M059J (cell line): ENCODE measurements at places on chromosomes 6 and 20. TPM values are rescaled to one million over a fixed set of nuclear protein-coding genes. Genes with fewer than 3 reads are reported as not detected.
A peak's percentile ranks its signal among the peaks of the same experiment; 100 is the strongest.

Gene CD2AP
- total RNA-seq = 28.8 and 33.4 TPM in 2 replicates

DNA sequence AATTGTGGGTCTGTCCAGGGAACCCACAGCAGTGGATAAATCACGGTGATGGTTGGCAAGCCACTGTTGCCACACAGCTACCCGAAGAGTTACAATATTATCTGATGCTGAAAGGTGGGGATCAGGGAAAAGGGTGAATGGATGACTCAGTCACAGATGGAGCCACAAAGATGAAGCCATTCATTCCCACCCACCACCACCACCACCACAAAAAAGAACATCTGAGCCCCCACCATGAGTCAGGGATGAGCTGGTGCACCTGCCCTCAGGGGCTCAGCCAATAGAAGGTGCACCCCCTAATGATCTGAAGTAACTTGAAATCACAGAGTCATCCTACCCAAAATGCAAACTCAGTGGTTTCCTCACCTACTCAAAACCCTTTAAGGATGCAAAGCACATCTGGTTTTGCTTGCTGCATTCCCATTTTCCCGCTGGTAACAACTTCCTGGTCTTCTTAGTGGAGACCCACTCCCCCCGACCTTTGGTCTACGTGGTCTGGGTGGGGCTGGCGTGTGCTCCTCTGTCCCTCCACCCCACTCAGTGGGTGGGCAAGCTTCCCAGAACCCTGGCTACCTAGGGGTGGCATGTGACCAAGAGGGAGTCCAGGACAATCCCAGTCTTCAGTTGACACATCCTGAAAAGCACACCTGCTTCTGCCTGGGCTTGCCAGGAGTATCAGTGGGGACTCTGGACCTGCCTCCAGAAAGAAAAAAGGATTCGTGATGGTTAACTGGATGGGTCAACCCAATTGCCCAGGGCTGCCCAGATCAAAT is 125.5 kb downstream of the ANKRD60 start:
- peak; percentile 96 for DNase-seq

Gene KIFC1
- total RNA-seq = 130 and 159 TPM in 2 replicates

DNA sequence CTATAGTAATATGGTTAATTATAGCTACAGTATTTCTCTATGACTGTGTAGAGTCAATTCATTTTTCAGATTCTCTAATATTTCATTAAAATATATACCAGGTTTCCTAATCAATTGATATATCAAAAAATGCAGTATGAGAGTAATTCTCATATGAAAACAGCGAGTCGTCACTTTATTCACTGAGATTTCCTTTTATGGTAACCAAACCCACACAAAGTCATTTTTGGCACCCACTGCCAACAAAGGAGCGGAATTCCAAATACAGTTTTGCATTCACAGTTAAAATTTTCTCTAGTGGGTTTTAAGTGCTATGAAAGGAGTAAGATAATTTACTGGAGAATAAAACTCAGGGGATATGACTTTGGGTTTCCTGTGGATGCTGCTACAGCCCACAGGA is 163.8 kb downstream of the HIVEP2 start:
- no peak for DNase-seq

DNA sequence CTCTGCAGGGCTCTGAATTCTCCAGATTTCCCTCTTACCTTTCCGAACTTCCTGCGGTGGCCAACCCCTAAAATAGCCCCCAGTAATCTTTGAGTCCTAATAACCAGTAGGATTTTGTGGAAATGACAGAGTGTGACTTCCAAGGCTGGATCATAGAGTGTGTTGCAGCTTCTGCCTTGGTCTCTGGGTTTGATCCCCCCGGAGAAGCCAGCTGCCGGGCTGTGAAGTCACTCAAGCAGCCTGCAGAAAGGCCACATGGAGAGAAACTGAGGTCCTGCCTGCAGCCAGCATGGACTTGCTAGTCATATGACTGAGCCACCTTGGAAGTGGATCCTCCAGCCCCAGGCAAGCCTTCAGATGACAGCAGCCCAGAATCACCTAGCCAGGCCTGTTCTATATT is 46.3 kb upstream of the SCRT2 start:
- no peak for DNase-seq

DNA sequence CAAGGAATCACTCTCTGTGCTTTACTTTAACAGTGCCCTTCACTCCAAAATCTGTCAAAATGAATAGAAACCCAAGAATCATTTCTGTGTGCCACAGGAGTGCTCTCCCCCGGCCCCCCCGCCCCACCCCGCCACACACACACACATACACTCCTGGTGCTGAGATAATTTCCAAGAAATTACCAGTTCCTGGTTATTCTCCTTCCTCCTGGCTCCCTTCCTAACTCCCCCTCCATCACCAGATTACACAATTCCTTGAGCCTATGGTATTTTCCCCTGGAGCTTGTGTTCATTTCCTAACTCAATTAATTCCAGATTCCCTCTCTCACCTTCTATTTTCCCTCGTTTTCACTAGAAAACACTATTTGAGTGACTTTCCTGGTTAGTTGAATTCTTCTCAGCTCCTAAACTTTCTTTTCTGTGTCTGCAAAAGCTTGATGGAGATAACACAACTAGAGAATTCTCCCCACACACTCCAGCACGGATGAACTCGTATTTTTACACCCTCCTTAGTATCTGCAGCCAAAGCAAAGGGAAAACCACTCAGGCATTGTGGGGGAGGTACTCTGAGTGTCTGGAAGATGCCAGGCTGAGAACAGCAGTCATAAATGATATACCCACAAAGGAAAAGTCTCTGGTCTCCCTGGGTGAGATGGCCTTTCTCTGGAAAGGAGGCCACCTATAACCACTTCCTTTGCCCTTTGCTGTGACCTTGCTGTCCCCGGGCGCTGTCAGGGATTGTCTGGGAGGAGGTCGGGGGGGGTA is 1.9 kb upstream of the SLC24A3 start:
- no peak for DNase-seq

GRCh38 chr6:169763308-169763707 is 11.9 kb downstream of the ERMARD start:
- DNase-seq = no peak

Gene SAMD10
- total RNA-seq = 0.42 and 1.2 TPM in 2 replicates

DNA sequence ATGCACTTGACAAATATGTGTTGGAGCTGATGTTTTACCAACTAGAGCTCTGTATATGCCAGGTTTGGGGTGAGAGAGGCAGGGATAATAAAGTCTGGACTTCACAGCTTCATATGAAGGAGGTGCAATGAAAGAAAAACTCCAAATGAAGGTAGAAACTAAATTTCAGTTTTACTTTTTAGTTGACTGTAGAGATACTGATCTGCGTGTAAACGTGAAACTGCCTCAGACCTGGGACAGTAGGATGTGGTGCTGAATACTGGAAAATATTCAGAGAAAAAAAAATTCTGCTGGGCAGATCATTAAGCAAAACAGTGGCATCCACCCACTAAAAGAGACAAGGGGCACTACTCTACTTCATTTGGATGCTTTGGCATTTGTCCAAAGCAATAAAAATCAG is 94.5 kb downstream of the BACH2 start:
- DNase-seq = no peak

GRCh38 chr6:170415318-170415717 is 108.8 kb downstream of the FAM120B start:
- no peak for DNase-seq

Gene FAM83B
- total RNA-seq = 0.10 and 0.20 TPM in 2 replicates

Gene HLA-DOB
- 5.7 and 6.3 TPM in 2 replicates for total RNA-seq

DNA sequence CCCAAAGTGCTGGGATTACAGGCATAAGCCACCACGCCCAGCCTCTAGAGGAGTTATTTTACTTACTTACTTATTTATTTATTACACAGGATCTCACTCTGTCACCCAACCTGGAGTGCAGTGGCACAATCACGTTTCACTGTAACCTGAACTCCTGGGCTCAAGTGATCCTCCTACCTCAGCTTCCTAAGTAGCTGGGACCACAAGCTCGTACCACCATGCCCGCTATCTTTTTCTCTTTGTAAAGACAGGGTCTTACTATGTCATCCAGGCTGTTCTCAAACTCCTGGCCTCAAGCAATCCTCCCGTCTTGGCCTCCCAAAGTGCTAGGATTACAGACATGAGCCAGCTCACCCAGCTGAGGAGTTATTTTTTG is 1.6 kb upstream of the TRIB3 start:
- DNase-seq = no peak

Gene GABBR1
- 2.1 TPM in 2 replicates for total RNA-seq

Gene SAMD5
- 0.07 and 0.62 TPM in 2 replicates for total RNA-seq

Gene FAM162B
- not detected in 2 replicates for total RNA-seq

DNA sequence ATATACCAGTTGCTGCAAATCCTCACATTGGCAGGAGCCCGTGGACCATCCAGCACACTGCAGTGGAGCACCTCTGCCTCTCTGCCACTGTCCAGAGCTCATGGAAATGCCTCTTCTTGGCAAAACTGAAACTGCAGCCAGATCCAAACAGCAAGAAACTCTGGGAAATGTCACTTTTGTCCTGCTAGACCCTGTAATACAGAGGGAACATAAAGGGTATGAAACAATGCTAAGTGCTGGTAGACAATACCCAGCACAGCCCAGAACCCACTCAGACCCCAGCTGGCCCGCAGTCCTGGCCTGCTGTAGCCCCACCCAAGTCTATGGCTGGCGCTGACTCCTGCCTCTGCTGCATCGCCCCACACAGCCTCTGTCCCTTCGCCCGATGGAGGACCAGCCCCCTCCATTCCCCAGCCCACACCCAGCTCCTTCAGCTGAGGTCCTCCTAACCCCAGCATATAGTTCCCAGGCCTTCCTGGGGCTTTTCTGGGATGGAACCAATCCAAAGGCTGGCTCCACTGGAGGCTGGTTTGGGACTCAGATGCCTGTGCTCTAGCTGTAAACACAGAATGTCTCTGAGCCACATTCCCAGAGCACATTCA is 242.5 kb downstream of the LRFN2 start:
- DNase-seq = no peak

DNA sequence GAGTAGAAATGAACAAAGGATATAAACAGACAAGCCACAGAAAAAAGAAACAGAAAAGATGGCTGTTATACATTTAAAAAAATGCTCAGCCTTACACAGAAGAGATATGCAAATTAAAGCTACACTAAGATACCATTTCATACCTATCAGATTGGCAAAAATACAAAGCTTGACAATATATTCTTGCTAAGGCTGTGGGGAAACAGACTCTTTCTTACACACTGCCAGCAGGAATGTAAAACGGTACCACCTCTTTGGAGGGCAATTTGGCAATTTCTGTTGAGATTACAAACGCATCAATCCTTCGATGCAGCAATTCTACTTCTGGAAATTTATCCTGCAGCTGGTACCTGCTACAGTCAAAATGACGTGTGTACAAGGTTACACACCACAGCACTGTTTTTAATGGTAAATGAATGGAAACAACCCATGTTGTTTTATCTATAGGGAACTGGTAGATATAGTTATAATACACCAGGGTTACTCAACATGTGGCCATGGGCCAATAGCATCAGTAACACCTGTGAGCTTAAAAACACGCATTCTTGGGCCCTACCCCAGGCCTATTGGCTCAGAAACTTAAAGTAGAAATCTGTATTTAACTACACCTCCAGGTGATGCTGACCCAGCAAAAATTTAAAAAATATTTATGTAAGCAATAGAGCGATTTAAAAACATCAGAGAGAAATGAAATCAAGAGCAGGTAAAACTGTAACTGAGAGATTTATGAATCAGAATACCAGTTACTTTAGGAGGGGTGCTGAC is 53.3 kb downstream of the TRAM2 start:
- DNase-seq = no peak

GRCh38 chr6:3005077-3005476 is 5.4 kb downstream of the NQO2 start:
- no peak for DNase-seq

- DNase-seq = no peak
Measured at GRCh38 chr20:44253528-44253927, 6.4 kb downstream of the GDAP1L1 start.

Gene HDGFL1
- total RNA-seq = not detected in 2 replicates

DNA sequence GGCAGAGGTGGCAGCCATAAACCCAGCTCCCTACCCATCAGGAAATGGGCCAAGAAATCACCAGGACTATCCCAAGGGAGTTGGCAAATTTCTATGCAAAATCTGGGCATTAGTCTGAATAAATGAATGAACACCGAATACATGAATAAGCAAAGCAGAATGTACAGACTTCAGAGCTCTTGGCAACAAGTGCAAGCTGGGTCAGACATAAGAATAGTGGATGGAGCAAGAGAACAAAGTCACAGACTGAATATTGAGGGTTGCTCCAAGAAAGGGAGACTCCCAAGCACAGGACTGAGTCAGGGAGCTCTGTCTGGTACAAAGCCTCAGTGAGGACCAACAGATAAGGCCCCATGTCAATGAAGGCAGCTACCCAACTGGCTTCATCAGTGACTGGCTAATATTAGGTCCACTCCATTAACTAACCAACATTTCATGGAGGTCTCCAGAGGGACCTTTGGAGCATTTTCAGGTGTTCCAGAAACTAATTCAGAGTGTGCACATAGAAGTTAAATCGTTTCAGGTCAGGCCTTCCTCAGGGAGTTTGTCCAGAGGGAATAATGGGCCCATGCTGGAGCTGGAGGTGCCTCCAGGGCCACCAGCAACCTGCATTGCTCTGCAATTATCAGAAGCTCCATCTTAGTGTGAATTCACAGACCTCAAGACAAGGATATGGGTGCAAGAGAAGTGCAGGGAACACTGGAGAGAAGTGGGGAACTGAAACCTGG is 191.5 kb upstream of the RALGAPA2 start:
- no peak for DNase-seq

Gene TP53RK
- 24.7 and 28.0 TPM in 2 replicates for total RNA-seq

Gene TGM3
- not detected in 2 replicates for total RNA-seq

Gene MAFB
- total RNA-seq = 4.2 and 7.4 TPM in 2 replicates

DNA sequence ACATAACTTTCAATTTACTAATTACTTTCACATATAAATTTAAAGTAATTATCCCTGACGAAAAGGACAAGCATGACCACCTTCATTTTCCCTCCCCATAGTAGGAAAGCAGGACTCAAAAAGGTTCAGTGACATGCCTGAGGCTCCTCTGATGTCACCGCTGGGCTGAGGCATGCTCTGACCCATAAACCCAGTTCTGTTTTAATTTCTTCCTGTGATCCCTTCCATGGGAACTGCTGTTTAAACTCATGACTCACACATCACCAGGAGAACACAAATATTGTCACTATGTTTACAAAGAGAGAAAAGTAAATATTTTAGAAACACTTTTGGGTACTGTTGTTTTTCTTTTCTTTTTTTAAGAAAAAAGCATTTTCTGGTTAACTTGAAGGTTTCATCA is 38.0 kb upstream of the NR2E1 start:
- DNase-seq = peak; percentile 93

- no peak for DNase-seq
Measured at GRCh38 chr6:110319843-110320242, 38.3 kb downstream of the METTL24 start.

DNA sequence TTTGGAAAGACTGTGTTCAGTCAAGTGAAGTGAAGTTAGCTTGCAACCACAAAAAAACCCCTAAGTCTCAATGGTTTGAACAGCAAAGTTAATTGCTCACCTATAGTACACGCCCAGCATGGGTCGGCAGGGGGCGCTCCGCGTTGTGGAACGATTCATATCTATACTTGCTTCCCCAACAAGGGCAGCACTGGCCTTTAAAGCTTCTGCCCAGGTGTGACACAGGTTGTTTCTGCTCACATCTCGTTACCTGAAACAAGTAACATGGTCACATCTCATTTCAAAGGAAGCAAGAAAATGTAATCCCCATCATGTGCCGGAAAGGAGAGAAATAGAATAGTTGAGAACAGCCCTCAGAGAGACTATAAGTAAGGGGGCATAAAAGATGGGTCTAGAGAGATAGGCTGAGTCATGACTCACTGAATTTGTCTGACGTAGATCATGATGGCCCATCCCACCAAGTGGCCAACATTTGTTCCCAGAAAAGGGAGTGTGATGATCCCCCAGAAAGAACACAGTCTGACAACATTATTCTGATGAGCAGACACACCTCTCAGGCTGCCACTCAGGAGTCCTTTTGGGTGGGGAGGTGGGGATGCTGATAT is 29.0 kb downstream of the HNF4A start:
- DNase-seq = peak; percentile 70

- DNase-seq = no peak
Measured at GRCh38 chr6:82283771-82284410, 36.3 kb upstream of the IBTK start.

Gene OTOR
- total RNA-seq = not detected in 2 replicates
